ENCODE measurements at places on chromosomes 3 and 15. TPM values are rescaled to one million over a fixed set of nuclear protein-coding genes. Genes with fewer than 3 reads are reported as not detected.

The TMEM45A gene
- total RNA-seq: 53.7 TPM

The STRA6 gene
- 13.1 TPM for total RNA-seq

The TMEM212 gene
- total RNA-seq: not detected

The ZNF80 gene
- not detected for total RNA-seq

The GRK7 gene
- under 0.01 TPM for total RNA-seq
